ENCODE measurements at places on chromosomes 16 and 17.

- no peak for DNase-seq
Observed at GRCh38 chr16:27437946-27438345, 36.0 kb downstream of the IL21R start.

- DNase-seq = no peak
Observed at GRCh38 chr17:75207760-75208159, 2.3 kb downstream of the NUP85 start.

DNA sequence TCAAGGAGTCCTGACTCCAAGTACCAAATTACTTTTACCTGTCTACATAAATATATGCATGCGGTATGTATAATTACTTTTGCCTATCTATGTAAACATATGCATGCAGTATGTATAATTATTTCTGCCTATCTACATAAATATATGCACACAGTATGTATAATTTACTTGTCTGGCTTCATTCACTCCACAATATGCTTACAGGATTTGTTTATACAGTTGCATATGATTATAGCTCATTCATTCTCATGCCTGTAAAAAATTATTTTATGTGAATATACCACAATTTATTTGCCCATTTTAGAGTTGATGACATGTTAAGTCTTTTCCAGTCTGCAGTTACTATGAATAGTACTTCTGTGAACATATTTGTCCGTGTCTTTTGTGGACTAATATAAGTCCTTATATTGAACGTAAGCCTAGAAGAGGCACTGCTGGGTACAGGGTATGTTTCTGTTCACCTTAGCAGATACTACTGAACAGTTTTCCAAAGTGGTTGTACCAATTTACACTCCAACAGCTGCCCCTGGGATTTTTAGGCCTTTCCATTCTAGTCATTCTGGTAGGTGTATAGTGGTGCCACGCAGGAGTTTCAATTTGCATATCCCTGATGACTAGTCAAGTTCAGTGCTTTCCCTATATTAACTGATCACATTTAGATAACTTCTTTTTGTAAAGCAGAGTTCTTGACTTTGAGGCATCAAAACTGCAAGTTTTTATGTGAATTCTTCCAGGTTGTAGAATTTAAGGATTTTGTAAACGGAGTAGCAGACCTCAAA lies 47.0 kb downstream of the MARVELD3 start:
- DNase-seq = no peak

- no peak for DNase-seq
Observed at GRCh38 chr17:2798678-2799077, 2.4 kb downstream of the RAP1GAP2 start.

DNA sequence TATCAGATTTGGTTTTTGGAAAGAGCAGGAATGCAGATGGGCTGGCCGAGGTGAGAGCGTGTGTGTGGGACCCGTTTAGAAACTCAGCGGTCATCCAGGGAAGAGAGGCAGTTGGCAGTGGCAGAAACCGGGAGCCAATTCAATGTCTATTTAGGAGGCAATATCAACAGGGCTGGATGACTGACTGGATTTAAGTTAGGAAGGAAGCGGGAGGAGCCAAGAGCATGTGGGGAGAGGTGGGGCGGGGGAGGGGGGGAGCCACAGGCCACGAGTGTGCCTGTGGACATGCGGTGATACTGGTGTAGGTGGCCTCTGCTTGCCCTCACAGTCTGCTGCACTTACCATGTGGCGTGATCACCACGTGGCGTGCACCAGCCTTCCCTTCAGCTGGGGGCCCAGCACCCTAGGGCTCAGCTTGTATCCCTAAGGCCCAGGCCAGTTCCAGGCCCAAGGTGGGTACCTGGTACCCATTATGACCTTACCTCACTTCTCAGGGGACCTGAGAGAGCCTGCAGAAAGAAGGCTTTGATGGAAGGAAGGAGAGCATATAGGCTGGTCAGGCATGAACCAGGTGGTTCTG lies 10.8 kb upstream of the TPPP3 start:
- no peak for DNase-seq

GRCh38 chr16:21100447-21100846 lies 50.2 kb downstream of the DNAH3 start:
- no peak for DNase-seq

GRCh38 chr17:67239597-67239996 lies 5.4 kb downstream of the HELZ start:
- no peak for DNase-seq

DNA sequence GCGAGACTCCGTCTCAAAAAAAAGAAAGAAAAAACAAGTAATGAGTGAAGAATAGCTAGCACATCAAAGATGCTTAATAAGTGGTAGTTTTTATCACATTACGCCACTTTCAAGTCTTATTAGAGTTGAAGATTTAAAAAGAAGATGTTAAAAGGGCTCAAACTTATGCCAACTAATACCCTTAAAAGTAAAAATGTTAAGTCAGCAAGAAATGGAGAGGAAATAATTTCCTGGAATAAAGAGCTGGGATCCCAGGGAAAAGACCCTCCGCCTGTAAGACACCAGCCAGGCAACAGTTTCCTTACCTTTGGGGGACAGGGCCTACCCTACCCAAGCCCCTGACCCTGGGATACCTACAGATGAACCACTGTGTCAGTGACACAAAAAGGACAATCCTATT lies 3.6 kb downstream of the XPO6 start:
- DNase-seq = no peak

DNA sequence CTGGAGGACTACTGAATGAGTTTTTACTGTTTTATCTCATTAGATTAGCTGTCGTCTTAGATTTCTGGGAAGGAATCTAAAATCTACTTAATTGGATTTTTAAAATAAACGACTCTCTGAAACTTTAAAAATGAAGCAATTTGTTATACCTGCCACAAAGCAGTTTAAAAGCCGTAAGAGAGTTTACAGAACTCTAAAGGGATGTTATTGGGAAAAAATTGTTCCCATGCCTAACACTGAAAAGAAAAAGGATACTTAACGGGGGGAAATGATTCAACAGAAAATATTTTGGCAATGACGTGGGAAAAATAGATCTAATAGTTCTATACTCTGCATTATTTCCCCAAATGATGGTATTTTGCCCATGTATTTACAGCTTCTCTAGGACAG lies 27.0 kb downstream of the ARHGAP17 start:
- DNase-seq = no peak

GRCh38 chr16:24077966-24078365 lies 178.2 kb upstream of the CACNG3 start:
- DNase-seq = no peak

Data from cortex of kidney (tissue), 1 donor.